ENCODE measurements at places on chromosomes 13 and 19. TPM values are rescaled to one million over a fixed set of nuclear protein-coding genes. Genes with fewer than 3 reads are reported as not detected.

MATK gene
- total RNA-seq, result not detected

PROSER1 gene
- 36.0 TPM for total RNA-seq

DENND1C gene
- total RNA-seq, result not detected

DNA sequence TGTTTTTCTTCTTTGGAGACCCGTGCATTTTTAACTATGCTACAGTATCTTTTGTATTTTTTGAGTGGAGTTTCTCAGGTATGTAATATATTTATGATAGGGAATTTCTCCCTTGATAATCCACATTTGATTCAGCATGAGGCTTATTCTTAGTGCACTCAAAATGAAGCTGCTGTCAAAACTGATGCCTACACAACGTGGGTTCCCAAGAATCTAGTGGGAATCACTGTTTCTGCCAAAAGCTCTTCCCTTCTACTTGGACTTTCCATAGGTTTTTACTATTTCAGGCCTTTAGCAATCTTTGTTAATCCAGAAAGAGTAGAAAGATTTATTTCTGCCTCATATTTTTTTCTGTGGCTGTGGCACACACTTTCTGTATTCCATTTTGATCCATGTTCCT is 1003.7 kb downstream of the SLITRK5 start:
- DNase-seq, result no peak
- H3K36me3 ChIP-seq, result no peaks in the 10 kb centered on the region
- H3K4me3 ChIP-seq, result no peak overlapping the region
- no peak overlapping the region for H3K27ac ChIP-seq
- H3K27me3 ChIP-seq, result no peaks in the 10 kb centered on the region

DNA sequence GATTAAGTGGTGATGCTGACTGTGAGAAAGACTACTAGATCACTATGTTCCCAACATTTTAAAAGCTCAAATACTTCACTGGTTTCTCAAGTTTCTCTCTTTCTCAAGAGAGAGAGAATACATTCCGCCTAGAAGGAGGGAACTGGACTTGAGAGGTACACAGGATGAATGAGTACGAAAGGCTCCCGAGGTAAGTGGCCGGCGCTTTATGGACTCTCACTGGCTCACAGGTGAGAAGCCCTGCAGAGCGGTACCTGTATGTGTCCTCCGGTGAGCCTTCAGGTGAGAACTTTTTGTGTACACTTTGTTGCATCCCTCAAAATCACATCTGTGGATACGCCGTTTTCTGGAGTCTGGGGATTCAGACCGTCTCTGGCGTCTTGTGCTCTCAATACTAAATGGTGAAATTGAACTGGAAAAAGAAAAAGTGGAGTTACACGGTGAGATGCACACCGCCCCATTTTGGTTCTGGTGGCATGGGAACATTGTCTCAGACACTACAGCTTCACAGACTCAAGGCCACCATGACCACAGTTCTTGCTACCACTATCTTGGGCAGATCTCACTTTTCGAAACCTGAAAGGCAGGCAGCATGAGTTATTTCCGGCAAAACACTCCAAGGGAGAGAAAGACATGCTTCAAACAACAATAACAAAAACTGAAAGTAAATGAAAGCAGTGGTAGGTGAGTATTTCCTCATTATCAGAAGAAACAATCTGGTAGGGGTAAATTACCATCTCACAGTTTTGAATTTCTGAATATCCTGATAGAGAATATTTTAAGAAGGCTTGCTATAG is 418.9 kb downstream of the KLF12 start:
- no peaks in the 10 kb centered on the region for H3K27me3 ChIP-seq
- no peak for DNase-seq
- peak overlapping the region; percentile 79 for H3K27ac ChIP-seq
